Kasumi-1 (cell line): ENCODE measurements at places on chromosomes 7 and 10.

DNA sequence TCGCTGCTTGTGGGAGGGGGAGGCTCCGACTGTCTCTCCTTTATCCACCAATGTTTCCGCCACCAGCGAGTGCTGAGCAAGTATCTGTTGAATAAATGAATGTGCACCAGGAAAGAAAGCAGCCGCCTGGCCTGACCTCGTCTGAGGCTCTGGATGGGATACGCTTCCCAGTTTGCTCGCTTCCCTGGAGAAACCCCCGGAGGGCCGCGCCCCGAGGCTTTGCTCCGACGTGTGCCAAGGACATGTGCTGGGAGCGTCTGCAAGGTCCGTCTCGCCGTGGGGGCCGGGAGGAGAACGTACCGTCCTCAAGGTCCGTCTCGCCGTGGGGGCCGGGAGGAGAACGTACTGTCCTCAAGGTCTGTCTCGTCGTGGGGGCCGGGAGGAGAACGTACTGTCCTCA is 536.4 kb downstream of the DNAJB6 start:
- no peak for DNase-seq

- DNase-seq: no peak
These were observed 116.1 kb downstream of the PKD1L1 start for GRCh38 chr7:47832105-47832715.

DNA sequence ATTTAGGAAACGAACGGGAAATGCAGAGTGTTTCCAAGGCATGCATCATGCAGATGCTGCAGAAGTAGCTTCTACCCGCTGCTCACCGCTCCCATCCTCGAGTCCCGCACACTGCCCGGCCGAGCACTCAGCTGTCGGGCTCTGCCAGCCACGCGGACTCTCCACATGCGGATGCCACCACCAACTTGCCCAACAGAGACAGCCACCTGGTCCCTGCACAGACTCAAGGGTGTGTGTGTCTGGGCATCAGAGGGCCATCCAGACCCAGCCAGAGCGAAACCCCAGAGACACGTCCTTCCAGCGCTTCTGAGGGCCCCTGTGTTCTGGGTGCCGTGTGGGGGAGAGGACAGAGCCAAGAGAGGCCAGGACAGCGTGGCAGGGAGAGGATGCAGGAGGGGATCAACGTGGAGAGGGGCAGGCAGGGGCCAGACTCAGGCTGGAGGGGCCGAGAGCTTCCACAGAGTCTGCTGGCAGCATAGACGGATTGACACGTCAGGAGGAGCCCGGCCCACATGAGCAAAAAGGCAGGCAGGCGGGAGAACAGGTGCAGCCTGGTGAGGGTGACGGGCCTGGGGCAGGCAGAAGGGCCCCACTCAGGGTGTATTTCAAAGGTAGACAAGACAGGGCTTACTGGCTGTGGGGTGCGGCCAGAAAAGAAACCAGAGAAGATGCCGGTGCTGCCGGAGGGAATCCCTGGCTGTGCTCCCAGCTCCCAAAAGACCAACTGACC is 18.3 kb downstream of the GPER1 start:
- DNase-seq: no peak

DNA sequence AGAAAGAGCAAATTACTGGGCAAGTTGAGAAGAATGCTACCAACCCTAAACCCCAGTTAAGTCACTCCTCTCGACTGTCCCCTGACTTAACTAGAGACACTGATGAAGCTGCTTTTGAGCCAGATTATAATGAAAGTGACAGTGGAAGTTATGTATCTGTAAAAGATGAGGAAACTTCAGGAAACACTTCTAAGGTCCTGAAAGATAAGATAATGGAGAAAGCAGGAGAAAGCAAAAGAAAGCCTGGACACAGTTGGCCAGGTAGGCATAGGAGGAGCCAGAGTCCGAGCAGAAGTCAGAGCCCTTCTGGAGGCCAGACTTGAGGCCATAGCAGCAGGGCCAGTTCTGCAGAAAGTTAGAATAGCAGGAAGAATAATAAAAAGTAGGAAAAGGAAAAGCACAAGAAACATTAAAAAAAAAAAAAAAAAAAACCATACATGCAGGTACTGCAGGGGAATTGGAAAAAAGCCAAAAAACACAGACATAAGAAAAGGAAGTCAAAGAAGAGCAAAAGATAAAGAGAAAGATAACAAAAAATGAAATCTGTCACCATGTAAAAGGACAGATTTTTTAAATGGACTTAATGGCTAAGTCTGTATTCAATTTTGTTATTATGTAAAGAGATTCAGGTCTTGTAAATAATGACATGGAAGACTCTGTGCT is 101.0 kb upstream of the KCNMA1 start:
- DNase-seq: no peak

- DNase-seq: no peak
These were observed 719.6 kb upstream of the GRM3 start for GRCh38 chr7:85924062-85924461.

GRCh38 chr10:119806334-119807130 is 66.1 kb downstream of the MCMBP start:
- no peak for DNase-seq

GRCh38 chr7:24229481-24230226 is 54.3 kb upstream of the NPY start:
- no peak for DNase-seq

GRCh38 chr7:9217204-9217603 is 783.8 kb downstream of the NXPH1 start:
- no peak for DNase-seq
